Ecto neural progenitor cell (in vitro differentiated cells): ENCODE measurements at places on chromosomes 13 and 19.

DNA sequence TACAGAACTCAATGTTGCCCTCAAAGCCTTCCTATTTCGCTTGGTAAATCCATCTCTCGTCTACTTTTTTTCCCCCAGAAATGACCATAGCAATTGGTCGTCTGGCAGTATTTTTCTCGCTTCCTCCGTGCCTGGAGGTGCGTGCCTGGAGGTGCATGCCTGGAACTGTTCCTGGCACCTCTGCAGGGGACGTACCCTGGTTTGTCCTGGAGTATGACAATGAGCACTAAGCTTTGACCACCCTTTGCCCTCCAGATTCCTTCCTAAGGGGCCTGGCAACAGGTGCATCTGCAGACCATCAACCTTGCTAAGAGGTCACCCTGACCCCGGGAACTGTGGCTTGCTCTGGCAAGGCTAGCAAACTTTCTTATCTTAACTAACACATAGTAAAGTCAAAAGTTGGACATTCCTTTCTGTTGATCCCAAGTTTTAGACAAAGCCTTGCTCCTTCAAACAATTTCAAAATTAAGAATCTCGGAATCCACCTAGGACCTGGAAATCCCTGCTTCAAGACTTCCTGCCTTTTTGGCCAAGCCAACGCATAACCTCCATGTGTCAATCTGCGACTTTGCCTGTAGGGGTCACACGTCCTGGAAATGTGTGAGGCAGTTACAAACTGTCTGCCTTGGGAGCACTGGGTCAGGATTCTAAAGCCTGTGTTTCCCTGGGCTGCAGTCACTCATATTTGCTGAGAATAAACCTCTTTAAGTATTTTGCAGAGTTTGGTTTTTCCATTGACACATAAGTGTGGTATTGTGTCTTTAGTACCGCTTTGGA is 28.8 kb upstream of the TUBGCP3 start:
- DNase-seq, result peak; percentile 58

DNA sequence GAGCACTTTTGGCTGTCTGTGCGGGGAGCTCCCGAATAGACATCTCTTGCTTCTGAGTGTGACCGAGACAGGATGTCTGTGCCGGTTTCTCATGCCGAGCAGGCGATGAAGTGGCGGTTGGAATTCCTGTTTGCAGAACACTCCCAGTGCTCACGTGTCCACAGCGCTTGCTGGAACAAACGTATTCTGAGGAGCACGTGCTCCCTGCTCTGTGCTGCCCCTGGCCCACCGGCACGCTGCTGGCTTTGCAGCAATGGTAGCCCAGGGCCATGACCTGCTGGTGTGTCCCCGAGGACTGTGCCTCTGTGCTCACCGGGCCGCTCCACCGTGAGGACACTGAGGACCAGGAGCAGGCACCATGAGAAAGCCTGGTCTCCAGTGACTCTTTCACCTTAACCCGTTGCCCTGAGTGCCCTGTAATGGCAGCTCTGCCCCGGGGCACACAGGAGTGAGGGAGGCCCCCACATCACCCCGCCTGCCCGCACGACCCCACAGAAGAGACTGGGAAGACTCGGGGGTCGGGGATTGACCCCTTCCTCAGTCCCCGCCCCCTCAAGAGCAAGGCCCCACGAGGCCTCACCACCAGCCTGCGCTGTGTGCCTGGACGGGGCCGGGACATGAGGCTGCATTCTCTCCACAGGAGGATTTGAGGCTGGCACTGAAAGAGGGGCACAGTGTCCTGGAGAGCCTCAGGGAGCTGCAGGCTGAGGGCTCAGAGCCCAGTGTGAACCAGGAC is 40.0 kb upstream of the F7 start:
- no peak for DNase-seq

GRCh38 chr13:64688893-64689677 is 2541.1 kb downstream of the PCDH9 start:
- DNase-seq, result no peak

DNA sequence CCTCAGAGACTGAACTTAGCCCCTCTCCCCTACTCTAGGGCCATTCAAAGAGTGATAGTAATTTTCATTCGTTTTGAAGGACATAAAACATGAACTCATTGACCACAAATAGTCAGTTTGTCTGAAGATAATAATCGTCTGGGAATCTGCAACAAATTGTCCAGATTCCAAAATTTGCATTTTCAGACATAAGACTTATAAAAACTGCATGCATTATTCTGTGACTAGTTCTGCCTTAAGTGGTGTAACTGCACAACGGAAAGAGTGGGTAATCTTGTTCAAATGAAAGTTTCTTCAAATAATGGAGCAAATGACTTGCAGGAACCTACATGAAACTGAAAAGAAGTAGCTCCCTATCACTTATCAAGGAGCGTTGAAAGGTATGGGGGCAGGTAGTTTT is 8.4 kb downstream of the CSNK1A1L start:
- no peak for DNase-seq

GRCh38 chr19:40625406-40626120 is 24.4 kb downstream of the LTBP4 start:
- no peak for DNase-seq

GRCh38 chr19:1251330-1252220 is 3.2 kb downstream of the MIDN start:
- no peak for DNase-seq

GRCh38 chr13:45696610-45697226 is 5.4 kb upstream of the CBY2 start:
- no peak for DNase-seq

DNA sequence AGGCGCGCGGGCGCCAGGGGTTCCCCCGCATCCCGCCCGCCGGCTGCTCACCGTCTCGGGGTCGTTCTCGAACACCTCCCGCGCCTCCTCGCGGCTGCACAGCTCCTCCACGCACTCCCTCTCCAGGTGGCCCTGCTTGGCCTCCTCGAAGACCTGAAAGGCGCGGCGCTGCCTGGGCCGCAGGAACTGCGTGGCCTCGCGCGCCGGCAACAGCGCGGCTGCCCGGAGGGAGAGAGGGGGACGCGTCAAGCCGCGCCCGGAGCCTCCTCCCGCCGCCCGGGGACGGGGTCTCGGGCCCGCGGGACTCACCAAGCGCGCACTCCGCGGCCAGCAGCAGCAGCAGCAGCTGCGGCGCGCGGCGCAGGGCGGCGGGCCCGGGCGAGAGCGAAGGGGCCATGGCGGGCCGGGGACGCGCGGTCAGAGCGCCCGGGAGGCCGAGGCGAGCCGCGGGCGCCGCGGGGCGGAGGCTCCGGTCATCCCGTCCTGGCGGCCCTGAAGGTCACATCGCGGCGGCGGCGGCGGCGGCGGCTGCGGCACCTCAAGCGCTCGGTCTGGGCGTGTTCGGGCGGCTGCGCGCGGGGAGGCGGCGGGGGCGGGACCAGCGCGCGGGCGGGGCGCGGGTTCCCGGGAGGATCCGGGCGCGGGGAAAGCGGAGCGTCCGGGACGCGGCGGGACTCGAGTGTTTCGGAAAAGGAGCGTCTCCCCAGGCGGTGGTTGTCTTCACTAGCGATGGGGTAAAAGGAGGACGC is at the start of gene GAS6:
Gene GAS6, minus strand, starts transcription at position 553 of the 749 bp plus-strand sequence. Its CDS starts 156 bp downstream, at position 397.
- DNase-seq, result peak; percentile 78

DNA sequence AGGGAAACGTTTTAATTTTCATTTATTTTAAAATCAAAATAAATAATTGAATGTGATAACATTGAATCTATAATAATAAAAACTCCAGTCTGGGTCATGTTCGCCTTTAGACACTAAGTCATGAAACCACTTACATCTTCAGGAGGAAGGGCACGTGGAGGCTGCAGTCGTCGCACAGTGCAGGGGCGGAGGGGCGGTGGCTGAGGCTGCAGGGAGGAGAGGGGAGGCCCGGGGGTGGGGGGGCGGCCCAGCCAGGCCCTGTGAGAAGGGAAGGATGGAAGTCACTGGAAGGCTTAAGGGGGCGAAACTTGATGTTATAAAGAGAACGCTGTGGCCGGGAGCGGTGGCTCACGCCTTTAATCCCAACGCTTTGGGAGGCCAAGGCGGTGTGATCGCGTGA is 14.9 kb upstream of the LATS2 start:
- DNase-seq, result no peak

DNA sequence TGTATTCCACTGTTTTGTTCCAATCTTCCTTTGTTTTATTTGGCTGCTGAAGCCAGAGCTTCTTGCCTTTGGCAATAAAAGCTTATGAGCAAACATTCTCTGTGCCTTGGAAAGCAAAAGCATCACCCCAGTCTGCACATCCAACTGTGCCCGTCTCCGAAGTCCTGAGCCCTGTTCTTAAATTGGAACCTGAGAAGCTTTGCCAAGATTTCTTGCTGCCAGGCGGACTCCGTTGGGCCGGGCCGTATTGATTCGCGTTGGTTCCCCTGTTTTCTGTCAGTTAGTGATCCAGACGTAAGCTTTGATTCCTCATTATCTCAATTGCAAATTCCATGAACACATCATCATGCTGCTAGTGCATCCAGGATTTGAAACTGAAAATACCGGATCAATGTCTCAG is 793.0 kb downstream of the OLFM4 start:
- DNase-seq, result no peak

GRCh38 chr19:3672993-3673392 is 27.3 kb downstream of the PIP5K1C start:
- DNase-seq, result no peak

- no peak for DNase-seq
Observed at GRCh38 chr13:80054806-80055205, 286.1 kb downstream of the SPRY2 start.

- DNase-seq, result no peak
Observed at GRCh38 chr13:78758549-78758948, 99.6 kb upstream of the OBI1 start.

DNA sequence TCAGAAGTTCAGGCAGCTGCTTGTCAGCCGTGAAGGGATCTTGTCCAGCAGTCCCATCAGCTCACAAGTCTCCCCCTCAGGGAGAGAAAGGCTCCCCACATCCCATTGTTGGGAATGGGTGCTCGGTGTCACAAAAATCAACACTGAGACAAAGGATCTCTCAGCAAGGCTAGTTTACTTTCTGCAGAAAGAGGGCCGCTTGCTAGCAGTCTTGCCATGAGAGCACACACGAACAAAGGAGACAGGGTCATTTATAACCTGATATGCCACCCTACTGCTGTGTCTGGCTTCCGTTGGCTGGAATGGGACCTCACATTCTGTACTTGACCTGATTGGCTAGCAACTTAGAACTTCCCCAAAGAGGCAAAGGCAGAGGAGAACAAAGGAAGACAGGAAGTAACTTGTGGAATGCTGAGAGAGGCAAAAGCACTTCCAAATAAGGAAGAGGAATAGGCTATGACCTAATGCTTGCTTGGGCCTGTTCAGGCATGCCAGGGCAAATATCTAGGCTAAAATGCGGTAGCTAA is 8.7 kb upstream of the IGFL3 start:
- peak; percentile 71 for DNase-seq

- DNase-seq, result no peak
Observed at GRCh38 chr13:112042496-112042895, 24.5 kb upstream of the SOX1 start.

DNA sequence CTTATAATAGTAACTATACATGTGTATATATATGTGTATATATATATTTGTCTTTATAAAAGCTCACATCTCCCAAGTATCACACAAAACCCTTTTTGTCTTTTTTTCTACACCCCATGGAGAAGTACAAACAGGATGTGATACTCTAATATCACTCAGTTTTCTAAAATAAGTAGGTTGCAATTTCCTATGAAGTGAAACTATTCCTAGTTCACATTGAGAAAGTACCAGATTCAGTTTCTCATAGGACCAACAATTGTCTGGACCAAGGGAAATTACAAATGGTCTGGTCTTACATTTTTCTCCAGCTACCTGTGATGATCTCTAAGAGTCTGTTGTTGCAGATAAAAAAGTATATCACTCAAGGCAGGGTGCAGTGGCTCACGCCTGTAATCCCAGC is 17.9 kb upstream of the LILRB1 start:
- no peak for DNase-seq

- DNase-seq, result no peak
Observed at GRCh38 chr13:112712451-112713207, 22.8 kb downstream of the ATP11A start.

DNA sequence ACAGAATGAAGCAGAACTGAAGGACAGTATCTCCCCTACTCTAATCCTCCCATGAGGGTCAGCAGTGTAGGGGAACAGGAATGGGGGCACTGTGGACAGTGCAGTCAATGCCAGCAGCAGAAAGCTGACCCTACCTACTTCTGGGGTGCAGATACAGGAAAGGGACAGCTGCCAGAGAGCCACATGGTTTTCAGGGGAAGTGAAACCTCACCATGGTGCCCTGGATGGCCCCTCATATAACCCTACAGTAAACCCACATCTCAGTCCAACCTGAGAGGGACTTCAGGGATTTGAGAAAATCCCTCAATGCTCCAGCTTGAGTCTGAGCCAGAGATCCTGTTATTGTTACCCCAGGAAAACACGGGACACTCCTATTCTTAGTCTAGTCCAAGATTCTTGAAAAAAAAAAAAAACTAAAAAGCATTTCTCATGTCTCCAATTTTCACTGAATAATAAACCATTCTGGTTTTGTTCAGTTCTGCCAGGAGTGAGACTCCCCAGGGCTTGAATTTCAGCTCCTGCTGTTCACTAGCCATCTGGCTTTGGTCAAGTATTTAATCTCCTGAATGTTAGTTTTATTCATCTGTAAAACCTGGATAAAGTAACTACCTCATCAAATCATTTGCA is 511.6 kb upstream of the ARGLU1 start:
- no peak for DNase-seq

- peak; percentile 68 for DNase-seq
Observed at GRCh38 chr19:1467490-1468273, 11.3 kb downstream of the C19orf25 start.

GRCh38 chr13:77423296-77423695 is 96.4 kb upstream of the MYCBP2 start:
- DNase-seq, result no peak

DNA sequence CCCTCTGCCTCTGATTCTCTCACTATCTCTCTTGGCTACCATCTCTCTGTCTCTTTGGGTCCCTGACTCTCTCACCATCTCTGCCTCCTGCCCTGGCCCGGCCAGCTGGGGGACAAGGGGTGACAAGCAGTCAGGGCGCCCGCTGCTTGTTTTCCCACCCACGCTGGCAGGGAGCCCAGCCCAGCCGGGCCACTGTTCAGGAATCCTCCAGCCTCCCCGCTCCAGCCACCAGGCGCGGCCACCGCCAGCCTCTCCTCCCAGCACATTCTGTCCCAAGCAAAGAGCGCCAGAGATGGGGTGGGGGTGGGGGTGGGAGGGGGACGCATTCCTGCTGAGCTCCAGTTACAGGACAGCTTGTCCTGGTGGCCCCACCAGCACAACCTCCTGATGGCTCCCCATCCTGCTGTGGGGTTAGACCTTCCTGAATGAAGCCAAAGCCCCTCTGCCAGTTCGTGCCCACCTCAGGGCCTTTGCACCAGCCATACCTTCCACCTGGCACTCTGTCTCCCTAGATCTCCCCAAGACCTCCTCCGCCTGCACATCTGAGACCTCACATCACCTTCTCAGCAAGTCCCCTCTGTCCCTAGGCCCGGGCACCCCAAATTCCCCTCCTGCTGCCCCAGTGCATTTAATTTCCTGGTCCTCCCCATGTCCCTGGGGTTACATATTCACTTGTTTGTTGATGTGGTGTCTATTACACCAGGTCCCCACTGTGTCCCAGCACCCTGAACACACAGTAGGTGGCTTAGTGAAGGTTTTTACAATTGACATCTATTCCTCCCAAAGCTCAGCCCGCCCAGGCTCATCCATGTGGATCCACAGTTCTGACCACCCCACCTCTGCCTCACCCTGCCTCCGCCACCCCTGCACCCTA is 12.5 kb downstream of the ARRDC2 start:
- no peak for DNase-seq
